ENCODE measurements at places on chromosomes 5 and 9. TPM values are rescaled to one million over a fixed set of nuclear protein-coding genes. Genes with fewer than 3 reads are reported as not detected.

DNA sequence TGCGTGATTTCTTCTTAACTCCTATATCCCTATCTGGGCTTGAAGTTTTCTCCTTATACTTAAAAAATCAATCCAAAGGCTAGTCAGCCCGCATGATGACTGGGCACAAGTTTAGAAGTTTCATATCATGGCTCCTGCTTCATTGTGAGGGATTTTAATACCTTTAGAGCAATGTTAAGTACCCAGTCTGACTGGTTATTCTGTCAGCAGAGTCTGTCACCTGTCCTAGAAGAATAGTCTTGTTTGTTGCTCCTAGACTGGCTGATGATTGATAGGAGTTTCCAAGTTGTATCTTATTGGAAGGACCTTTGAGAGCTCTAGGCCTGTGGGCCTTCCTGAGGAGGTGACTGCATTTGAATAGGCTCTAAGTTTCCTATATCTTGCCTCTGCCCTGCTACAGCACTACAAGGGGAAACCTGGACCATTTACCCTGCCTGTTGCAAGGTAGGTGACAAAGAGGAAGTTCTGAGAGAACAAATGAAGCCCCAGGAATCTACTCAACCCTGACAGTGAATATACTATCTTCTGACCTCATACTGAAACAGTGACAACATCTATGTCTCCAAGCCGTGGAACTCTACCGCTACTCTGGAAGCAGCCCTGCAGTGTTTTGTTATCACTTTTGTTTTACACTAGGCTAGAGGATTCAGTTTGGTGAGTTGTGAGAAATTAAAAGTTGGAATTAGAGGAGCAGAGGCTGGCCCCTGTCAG lies 66.5 kb downstream of the F2RL2 start:
- H3K4me3 ChIP-seq: no peak overlapping the region
- DNase-seq: no peak
- peaks cover 21% of the 10 kb centered on the region for H3K4me1 ChIP-seq
- H3K27ac ChIP-seq: peak overlapping the region; percentile 82

- H3K27me3 ChIP-seq: peaks cover under 1% of the 10 kb centered on the region
- no peak for DNase-seq
- H3K4me3 ChIP-seq: no peak overlapping the region
- H3K27ac ChIP-seq: no peak overlapping the region
- no peaks in the 10 kb centered on the region for H3K4me1 ChIP-seq
Observed at GRCh38 chr5:42349163-42349562, 74.1 kb upstream of the GHR start.

GRCh38 chr5:43432486-43433375 lies 20.5 kb upstream of the CCL28 start:
- H3K27me3 ChIP-seq: no peaks in the 10 kb centered on the region
- no peak for DNase-seq
- no peaks in the 10 kb centered on the region for H3K36me3 ChIP-seq

GRCh38 chr9:114603248-114603647 lies 7.8 kb upstream of the TMEM268 start:
- no peak for DNase-seq
- peak overlapping the region; percentile 27 for H3K27ac ChIP-seq
- no peak overlapping the region for H3K4me3 ChIP-seq

DNA sequence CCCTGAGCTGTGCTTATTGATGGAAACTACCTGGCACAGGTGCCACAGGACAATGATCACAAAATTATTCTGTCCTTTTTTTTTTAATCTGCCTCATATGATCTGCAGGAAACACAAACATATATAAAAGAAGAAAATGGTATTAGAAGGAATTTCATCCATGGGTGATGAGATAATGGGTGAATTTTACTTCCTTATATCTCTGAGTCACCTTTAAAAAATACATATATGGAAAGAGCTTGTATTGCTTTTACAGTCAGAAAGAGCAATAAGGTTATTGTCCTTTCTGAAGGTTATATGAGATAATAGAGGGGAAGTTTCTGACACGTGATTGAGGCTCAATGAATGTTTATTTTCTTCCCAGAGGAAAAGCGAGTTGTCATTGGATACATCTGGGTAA lies 31.6 kb downstream of the NEURL1B start:
- no peaks in the 10 kb centered on the region for H3K4me1 ChIP-seq
- DNase-seq: no peak
- no peak overlapping the region for H3K27ac ChIP-seq
- no peak overlapping the region for H3K4me3 ChIP-seq
- no peaks in the 10 kb centered on the region for H3K27me3 ChIP-seq
- H3K36me3 ChIP-seq: no peaks in the 10 kb centered on the region

GRCh38 chr5:91281401-91281800 lies 101.7 kb downstream of the ARRDC3 start:
- H3K27me3 ChIP-seq: no peaks in the 10 kb centered on the region
- H3K27ac ChIP-seq: peak overlapping the region; percentile 94
- peaks cover 21% of the 10 kb centered on the region for H3K4me1 ChIP-seq

- peaks cover 2% of the 10 kb centered on the region for H3K36me3 ChIP-seq
- H3K27ac ChIP-seq: no peak overlapping the region
- H3K27me3 ChIP-seq: no peaks in the 10 kb centered on the region
- no peak overlapping the region for H3K4me3 ChIP-seq
- DNase-seq: no peak
Observed at GRCh38 chr5:69329905-69330489, 2.6 kb downstream of the CCDC125 start.

DNA sequence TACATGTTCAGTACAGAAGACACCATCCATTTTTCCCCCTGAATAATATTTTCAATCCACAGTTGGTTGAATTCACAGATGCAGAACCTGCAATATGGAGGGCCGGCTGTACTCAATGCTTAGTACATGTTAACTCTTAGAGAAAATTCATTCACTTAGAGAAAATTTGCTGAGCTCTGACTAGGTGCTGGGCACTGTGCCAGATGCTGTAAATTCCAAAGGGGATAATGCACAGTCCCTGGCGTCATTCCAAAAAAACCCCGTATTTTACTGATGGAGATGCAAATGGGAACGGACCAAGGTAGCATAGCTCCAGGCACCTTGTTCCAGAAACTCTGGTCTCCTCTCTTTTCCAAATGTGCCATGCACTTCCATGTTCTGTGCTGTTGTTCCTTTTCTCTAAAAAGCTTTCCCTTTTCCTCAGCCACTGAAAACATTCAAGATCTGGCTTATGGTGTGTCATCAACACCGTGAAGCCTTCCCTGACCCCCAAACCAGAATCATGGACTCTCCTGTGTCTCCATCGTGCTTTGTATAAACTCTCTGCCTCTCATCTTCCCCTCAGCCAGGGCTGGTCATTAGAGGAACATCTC lies 55.7 kb upstream of the COL15A1 start:
- no peaks in the 10 kb centered on the region for H3K4me1 ChIP-seq
- no peak overlapping the region for H3K4me3 ChIP-seq
- no peak for DNase-seq
- H3K27me3 ChIP-seq: peaks cover 10% of the 10 kb centered on the region

- no peaks in the 10 kb centered on the region for H3K4me1 ChIP-seq
- no peaks in the 10 kb centered on the region for H3K36me3 ChIP-seq
- H3K27ac ChIP-seq: no peak overlapping the region
Observed at GRCh38 chr9:124306098-124306735, 48.5 kb downstream of the NEK6 start.

DNA sequence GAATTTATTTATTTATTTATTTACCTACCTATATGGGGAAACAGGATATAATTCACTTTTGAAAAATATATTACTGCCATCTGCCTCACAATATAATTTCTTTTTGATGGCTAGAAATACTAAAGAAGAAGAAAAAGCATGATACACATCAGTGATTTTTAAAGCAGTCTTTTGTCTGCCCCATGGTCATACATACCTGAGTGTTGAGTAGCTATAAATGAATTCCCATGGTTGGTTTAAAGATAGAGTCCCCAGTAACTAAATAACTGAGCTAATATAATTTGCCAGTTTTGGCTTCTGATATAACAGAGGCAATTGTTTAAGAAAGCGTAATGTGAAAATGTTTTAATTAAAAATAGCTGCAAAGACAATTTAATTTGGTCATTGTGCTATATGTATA lies 447.8 kb downstream of the PDE4D start:
- H3K27ac ChIP-seq: no peak overlapping the region
- DNase-seq: no peak
- H3K36me3 ChIP-seq: no peaks in the 10 kb centered on the region
- H3K4me3 ChIP-seq: no peak overlapping the region

- H3K36me3 ChIP-seq: no peaks in the 10 kb centered on the region
- H3K27ac ChIP-seq: peak overlapping the region; percentile 73
- peaks cover 32% of the 10 kb centered on the region for H3K4me1 ChIP-seq
Observed at GRCh38 chr9:122091682-122092592, 1.2 kb downstream of the TTLL11 start.

DNA sequence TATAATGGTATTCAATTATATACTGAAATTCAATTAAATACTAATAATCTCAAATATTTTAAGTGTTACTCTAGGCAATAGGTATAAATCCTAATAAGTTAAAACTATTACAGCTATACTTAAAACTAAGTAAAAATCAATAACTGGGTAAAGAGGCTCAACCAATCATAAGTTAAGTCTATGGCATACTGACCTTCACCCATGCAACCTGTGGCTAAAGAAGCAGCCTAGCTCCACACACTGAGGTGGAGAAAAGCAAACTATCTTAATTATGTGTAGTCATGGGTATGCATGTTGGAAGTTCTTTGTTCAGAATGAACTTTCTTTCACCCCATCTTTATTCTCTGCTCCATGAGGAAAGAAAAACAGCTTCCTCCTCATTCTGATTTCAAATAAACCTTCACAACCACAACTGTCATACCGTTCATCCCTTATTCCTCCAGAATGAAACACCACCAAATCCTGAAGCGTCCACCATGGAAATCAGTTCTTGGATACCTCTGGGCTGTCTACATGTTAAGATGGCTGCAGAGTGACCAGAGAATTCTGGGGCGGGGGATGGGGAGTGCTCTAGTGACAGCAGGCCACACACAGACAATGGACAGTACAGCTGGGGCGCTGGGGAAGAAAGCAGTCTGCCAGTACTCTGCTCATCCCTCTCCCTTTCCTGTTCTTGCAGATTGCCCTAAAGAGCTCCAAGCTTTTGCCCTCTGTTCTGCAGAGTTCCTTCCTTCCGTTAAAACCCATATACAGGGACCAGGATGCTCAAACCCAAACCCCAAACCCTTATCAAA lies 62.3 kb downstream of the RIGI start:
- H3K27ac ChIP-seq: no peak overlapping the region
- no peak overlapping the region for H3K4me3 ChIP-seq
- no peak for DNase-seq
- no peaks in the 10 kb centered on the region for H3K27me3 ChIP-seq

DNA sequence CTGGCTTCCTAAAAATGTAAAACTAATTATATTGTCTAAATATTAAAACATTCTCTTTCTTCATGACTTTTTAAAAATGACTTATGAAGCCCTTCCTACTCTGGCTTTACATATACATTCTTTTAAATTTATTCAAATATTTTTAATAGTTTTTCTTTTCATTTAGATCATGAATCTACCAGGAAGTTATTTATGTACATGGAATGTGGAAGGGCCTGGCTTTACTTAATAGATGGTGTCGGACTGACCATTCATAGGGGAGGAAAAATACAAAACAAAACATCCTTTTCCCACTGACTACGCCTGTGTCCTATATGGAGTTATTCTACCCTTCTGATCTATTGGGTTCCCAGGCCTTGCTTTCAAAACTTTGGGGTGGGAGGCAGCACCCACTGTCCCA lies 129.8 kb downstream of the MACROH2A1 start:
- H3K4me3 ChIP-seq: no peak overlapping the region
- no peak overlapping the region for H3K27ac ChIP-seq
- no peak for DNase-seq
- no peaks in the 10 kb centered on the region for H3K4me1 ChIP-seq
- H3K27me3 ChIP-seq: peaks cover 5% of the 10 kb centered on the region
- H3K36me3 ChIP-seq: no peaks in the 10 kb centered on the region

DNA sequence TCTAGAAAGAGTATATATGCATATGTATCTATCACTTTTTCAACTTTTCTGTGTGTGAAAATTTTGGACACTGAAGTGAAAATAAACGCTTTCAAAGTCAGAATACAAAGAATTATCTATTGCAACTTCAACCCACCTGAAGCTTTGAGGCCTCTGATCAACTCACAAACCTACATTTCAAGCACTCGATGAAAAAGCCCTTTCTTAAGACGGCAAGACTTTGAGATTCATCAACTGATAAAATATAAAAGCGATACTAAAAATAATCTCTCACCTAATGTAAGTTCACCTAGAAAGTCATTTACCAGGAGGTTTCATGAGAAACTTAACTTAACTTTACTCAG lies 1.2 kb downstream of the GOLPH3 start:
- H3K27ac ChIP-seq: peak overlapping the region; percentile 95
- peaks cover 14% of the 10 kb centered on the region for H3K36me3 ChIP-seq
- H3K4me3 ChIP-seq: peak overlapping the region; percentile 97
- H3K4me1 ChIP-seq: peaks cover 18% of the 10 kb centered on the region
- no peaks in the 10 kb centered on the region for H3K27me3 ChIP-seq

DNA sequence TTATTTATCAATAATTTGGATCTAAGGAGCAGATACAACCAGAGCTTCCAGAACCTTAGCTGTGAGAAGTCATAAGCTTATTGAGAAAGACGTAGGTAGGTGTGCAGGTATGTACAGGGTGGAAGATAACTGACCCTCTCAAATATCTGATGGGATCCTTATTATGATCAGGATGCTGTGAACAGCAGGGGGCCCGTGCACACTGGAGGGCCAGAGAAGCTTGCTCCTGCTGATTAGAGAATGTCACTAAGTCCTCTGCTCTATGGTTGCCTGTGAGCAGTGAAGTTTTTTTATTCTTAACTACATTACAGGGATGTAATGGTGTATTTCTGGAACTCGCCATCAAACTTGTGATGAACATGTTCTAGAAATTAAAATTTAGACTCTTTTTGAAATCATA lies 108.9 kb upstream of the POU5F2 start:
- H3K4me1 ChIP-seq: no peaks in the 10 kb centered on the region
- no peak overlapping the region for H3K4me3 ChIP-seq
- H3K27me3 ChIP-seq: no peaks in the 10 kb centered on the region
- H3K36me3 ChIP-seq: peaks cover 19% of the 10 kb centered on the region

DNA sequence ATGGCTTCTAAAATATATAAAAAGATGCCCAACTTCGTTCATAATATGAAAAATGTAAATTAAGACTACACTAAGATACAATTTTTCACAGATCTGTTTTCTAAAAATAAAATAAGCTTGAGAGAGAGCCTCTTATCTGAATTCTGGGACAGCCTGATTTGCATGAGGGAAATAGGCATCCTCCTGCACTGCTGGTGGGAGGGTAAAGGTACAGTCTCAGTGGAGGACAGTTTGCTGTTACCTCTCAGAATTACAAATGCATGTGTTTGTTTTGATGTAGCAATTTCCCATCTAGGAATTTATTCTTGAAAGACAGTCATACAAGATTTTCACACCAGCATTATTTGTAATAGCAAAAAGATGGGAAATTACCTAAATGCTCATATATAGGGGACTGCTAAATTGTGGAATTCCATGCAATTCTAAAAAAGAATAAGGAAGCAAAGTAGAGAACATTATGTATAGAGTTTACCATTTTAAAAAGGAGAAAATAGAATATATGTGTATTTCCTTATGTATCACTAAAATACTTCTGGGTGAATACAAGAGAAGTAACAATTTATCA lies 75.7 kb downstream of the ZSWIM6 start:
- H3K27me3 ChIP-seq: no peaks in the 10 kb centered on the region
- peaks cover 33% of the 10 kb centered on the region for H3K4me1 ChIP-seq
- H3K4me3 ChIP-seq: peak overlapping the region; percentile 90
- DNase-seq: no peak

COX7C gene
- total RNA-seq: 573 TPM

SPACA9 gene
- 1.9 TPM for total RNA-seq

OLFML2A gene
- not detected for total RNA-seq

ELAVL2 gene
- not detected for total RNA-seq

FRMPD1 gene
- total RNA-seq: not detected

CSF1R gene
- total RNA-seq: 1.5 TPM

GABBR2 gene
- total RNA-seq: not detected

All from naive thymus-derived CD8-positive, alpha-beta T cell (primary cell).